ENCODE measurements at places on chromosomes 6 and 20.

- H3K27me3 ChIP-seq, result no peaks in the 10 kb centered on the region
- no peaks in the 10 kb centered on the region for H3K4me1 ChIP-seq
- no peaks in the 10 kb centered on the region for H3K36me3 ChIP-seq
- H3K27ac ChIP-seq, result no peak overlapping the region
These were observed 282.7 kb downstream of the HAO1 start for GRCh38 chr20:7657569-7657968.

DNA sequence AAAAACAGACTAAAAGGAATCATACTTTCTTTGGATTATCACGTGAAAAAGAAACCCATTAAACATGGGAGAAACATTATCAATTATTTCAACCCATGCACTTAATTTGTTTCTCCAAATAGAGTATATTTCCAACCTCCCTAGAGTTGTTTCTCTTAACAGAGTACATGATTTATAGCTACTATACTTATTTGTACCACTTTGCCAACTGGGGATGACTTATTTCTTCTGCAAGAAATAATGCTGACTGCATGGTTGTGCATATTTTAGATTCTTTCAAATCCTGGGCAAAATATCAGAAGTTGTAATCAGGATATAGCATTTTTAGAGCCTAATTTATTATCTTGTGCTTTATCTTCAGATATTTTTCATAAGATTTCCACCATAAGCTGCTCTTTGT, 629.1 kb upstream of the EYS start:
- no peaks in the 10 kb centered on the region for H3K4me1 ChIP-seq
- no peaks in the 10 kb centered on the region for H3K27me3 ChIP-seq
- no peak for DNase-seq
- H3K27ac ChIP-seq, result no peak overlapping the region

DNA sequence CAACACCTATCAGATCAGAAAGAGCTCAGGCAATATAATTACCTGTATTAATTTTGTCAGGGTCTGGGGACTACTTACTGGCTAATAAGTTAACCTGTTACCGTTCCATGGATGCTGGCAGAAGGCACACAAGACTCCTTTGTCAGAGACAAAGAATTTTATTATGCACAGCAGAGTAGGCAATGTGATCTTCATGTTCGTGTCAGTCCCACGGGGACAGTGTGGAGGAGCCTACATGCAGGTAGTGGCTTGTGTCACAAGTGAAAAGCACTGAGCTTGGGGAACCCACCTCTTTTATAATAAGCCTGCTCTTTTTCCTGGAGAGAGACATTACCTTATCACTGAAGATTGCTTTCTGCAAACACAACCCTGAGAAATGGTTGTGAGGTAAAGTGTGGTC, 96.9 kb downstream of the CD164 start:
- DNase-seq, result no peak
- H3K27ac ChIP-seq, result no peak overlapping the region
- no peaks in the 10 kb centered on the region for H3K4me1 ChIP-seq
- no peak overlapping the region for H3K4me3 ChIP-seq
- peaks cover 8% of the 10 kb centered on the region for H3K27me3 ChIP-seq

- H3K27me3 ChIP-seq, result no peaks in the 10 kb centered on the region
- no peaks in the 10 kb centered on the region for H3K36me3 ChIP-seq
- no peak overlapping the region for H3K4me3 ChIP-seq
- peaks cover 46% of the 10 kb centered on the region for H3K4me1 ChIP-seq
- no peak for DNase-seq
These were observed 6.8 kb downstream of the CLDN20 start for GRCh38 chr6:155270561-155271091.

Data from left ventricle myocardium inferior (tissue), 1 donor.